T-cell (primary cell): ENCODE measurements at places on chromosomes 7 and 10. TPM values are rescaled to one million over a fixed set of nuclear protein-coding genes. Genes with fewer than 3 reads are reported as not detected.

The TUBB8 gene
- total RNA-seq, result not detected

The CALCR gene
- not detected for total RNA-seq

The HERPUD2 gene
- total RNA-seq, result 66.9 TPM

The CLRN3 gene
- not detected for total RNA-seq

The LFNG gene
- total RNA-seq, result 110 TPM
